ENCODE measurements at places on chromosomes 13 and 19.

DNA sequence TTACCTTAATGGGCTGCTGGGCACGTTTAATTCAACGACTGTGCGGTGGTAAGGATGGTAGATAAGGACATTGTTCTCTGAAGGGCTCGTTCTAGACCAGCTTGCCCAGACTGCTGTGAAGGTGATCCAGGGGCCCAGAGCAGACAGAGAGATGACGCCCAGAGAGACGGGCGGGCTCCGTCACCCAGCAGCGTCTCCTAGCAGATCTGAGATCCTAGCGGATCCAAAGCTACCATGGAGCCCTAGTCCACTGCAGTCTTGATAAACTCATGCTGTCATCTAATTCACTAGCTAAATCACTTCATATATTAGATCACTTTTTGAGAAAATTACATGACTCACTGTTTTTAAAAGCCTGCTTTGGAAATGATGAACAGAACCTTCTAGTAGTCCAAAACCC lies 21.5 kb downstream of the COL4A2 start:
- no peaks in the 10 kb centered on the region for H3K36me3 ChIP-seq
- no peak overlapping the region for H3K4me3 ChIP-seq
- H3K4me1 ChIP-seq = peaks cover 3% of the 10 kb centered on the region
- no peak overlapping the region for H3K27ac ChIP-seq

- DNase-seq = no peak
- H3K36me3 ChIP-seq = no peaks in the 10 kb centered on the region
- no peak overlapping the region for H3K4me3 ChIP-seq
- H3K27me3 ChIP-seq = no peaks in the 10 kb centered on the region
- no peak overlapping the region for H3K27ac ChIP-seq
- peaks cover under 1% of the 10 kb centered on the region for H3K4me1 ChIP-seq
These were observed 4.5 kb downstream of the CLDN10 start for GRCh38 chr13:95557013-95557412.

DNA sequence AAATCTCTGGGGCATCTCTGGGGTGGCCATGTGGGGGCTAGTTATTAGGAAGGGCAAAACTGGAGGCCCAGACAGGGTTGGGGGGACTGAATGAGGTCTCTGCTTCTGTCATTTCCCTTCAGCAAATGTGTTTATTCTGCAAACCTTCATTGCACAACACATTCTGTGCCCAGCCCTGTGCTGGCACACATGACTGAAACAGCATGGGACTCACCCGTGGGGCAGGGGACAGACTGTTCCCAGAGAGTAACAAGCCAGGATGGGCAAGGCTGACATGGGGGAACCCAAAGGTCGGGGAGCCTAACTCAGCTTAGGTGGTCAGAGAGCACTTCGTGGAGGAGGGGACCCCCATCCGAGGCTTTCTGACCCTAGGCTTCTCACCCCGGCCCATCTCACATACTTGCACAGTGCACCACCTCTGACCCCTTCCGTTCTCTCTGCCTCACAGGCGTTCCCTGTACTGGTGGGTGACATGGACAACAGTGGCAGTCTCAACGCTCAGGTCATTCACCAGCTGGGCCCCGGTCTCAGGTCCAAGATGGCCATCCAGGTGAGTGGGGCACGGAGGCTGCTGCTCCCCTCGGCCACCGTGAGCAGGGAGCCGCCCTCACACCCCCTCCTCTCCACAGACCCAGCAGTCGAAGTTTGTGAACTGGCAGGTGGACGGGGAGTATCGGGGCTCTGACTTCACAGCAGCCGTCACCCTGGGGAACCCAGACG lies 2.4 kb downstream of the TOMM40 start:
- H3K4me1 ChIP-seq = no peaks in the 10 kb centered on the region
- no peaks in the 10 kb centered on the region for H3K27me3 ChIP-seq
- DNase-seq = no peak
- no peak overlapping the region for H3K27ac ChIP-seq
- peaks cover 16% of the 10 kb centered on the region for H3K36me3 ChIP-seq

- no peak overlapping the region for H3K27ac ChIP-seq
- H3K27me3 ChIP-seq = no peaks in the 10 kb centered on the region
- H3K4me1 ChIP-seq = no peaks in the 10 kb centered on the region
- H3K36me3 ChIP-seq = no peaks in the 10 kb centered on the region
These were observed 15.9 kb upstream of the GAS6 start for GRCh38 chr13:113879494-113880360.

DNA sequence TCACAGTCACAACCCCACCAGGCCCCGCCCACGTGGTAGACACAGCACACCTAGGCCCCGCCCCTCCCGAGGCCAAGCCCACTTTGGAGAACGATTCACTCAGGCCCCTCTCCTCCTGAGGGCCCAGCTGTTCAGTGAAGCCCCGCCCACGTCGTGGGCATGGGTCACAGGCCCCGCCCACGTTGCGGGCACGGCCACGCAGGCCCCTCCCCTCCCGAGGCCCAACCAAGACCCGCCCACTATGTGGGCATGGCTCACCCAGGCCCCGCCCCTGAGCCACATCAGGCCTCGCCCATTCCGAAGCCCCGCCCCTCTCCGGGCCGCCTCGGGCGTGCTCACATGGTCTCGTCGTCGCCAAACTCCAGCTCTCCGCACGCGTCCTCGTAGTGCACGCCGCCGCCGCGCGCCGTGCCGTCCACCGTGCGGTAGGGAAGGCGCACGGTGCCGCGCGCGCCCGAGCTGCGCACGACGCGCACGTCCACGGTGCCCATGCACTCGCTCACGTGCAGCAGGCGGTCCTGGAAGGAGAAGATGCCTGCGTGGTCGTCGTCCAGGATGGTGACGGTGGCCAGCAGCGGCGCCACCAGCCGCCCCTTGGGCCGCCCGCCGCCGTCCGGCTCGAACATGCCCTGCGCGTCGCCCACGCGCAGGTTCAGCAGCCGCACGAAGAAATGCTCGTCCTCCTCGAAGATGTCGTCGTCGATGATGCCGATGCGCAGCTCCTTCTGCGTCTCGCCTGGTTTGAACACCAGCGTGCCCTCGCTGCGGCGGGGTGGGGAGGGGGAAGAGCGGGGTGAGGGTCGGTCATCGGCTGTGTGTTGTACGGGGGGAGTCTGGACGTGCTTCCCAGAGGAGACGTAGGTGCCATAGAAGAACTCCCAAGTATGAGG lies 24.0 kb downstream of the SLC8A2 start:
- H3K4me3 ChIP-seq = no peak overlapping the region
- DNase-seq = peak; percentile 92

- H3K27ac ChIP-seq = no peak within 1 kb of the TSS
- no peaks in the 10 kb centered on the region for H3K27me3 ChIP-seq
- no peak within 1 kb of the TSS for H3K4me3 ChIP-seq
- H3K36me3 ChIP-seq = peaks cover 1% of the 10 kb centered on the region
These were observed at the start of gene FGF21 for GRCh38 chr19:48755084-48755641. Gene FGF21 (plus strand): TSS chr19:48755524. CDS start chr19:48756237, 713 bp downstream.

DNA sequence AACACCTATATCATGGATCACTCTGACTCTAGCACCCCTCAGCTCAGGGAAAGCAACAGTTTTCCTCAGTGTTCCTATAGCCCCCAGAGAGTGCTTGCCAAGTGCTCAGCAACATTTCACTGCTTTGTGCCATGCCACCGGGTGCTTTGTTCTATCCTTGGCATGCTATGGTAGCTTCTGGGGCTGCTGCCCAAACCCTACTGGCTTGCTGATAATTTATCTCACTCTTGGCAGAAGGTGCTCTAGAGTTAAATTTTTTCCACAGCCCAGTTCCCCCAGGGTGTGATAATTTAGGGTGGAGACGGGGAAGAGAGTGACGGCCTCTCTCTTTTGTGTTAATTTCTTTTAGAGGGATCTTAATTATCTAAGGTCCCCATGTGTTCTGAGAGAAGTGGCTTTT lies 12.6 kb upstream of the CSNK1A1L start:
- no peaks in the 10 kb centered on the region for H3K27me3 ChIP-seq
- H3K27ac ChIP-seq = no peak overlapping the region
- H3K36me3 ChIP-seq = no peaks in the 10 kb centered on the region

GRCh38 chr13:39938596-39938995 lies 283.1 kb downstream of the COG6 start:
- no peaks in the 10 kb centered on the region for H3K4me1 ChIP-seq
- H3K27me3 ChIP-seq = no peaks in the 10 kb centered on the region
- no peaks in the 10 kb centered on the region for H3K36me3 ChIP-seq

DNA sequence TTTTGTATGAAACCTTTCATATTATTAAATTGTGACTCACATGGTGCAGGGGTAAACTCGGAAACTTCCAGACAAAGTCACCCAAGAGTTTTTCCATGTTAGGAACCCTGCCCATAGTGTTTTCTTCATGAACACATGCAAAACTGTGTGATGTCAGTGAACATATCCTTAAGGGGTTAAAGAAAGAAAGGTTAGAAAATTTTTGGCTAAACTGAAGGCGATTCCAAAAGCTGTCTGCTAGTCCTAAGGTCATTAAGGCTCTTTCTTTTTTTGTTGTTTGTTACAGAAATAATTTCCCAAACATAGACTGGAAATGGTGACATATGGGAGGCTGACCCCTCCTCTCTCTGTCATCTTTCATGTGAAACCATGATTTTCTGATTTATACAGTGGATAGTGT lies 271.9 kb downstream of the DNAJC15 start:
- no peaks in the 10 kb centered on the region for H3K4me1 ChIP-seq
- H3K36me3 ChIP-seq = no peaks in the 10 kb centered on the region
- no peak for DNase-seq

- no peaks in the 10 kb centered on the region for H3K36me3 ChIP-seq
- peak; percentile 100 for DNase-seq
- H3K27me3 ChIP-seq = no peaks in the 10 kb centered on the region
- peak overlapping the region; percentile 68 for H3K27ac ChIP-seq
- H3K4me3 ChIP-seq = peak overlapping the region; percentile 21
These were observed 9.9 kb downstream of the LMTK3 start for GRCh38 chr19:48501494-48502349.

DNA sequence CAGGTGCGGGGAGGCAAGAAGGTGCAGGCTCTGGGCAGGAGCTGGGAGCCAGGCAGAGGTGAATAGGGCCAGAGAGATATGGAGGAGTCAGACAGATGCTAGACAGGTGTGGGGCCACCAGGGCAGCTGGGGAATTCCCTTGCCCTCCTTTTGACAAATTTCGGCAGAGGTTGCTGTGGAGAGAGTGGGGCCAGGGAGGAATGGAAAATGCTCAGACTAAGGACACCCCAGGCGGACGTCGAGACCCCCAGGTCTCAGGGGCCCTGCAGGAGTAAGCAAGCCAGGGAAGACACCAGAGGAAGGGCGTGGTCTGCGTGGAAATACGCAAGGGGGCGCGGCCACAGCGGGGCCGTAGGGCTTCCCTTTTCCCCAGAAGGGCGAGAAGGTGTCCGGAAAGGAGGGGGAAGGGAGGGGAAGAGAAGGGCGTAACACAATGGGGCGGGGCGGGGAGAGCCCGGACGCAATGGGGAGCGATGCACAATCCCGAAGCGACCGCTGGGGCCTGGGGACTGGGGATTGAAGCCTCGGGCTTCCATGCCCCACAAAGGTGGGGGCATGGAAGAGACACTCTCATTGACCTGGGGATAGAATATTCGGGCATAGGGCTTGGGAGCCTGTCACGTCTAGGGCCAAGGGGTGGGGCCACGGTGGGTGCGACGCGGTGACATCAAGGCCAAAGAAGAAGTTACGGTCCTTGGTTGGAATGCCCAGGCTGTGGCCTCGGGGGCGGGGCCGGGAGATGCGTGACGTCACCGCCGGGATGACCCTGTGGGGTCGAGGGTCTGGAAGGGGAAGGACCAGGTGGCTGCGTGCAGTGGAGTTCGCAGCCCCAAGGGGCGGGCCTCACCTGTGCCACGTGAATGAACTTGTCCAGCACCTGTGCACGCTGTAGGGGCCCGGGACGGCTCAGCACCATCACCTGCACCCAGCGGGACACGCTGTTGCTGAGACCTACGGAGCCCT lies 8.2 kb downstream of the RASGRP4 start:
- peak overlapping the region; percentile 33 for H3K4me3 ChIP-seq
- peaks cover 2% of the 10 kb centered on the region for H3K4me1 ChIP-seq
- no peaks in the 10 kb centered on the region for H3K27me3 ChIP-seq
- no peaks in the 10 kb centered on the region for H3K36me3 ChIP-seq
- no peak overlapping the region for H3K27ac ChIP-seq
- peak; percentile 86 for DNase-seq

GRCh38 chr19:17209126-17210036 lies 5.8 kb upstream of the USE1 start:
- H3K27me3 ChIP-seq = no peaks in the 10 kb centered on the region
- no peak overlapping the region for H3K27ac ChIP-seq
- no peaks in the 10 kb centered on the region for H3K36me3 ChIP-seq
- H3K4me1 ChIP-seq = no peaks in the 10 kb centered on the region
- no peak overlapping the region for H3K4me3 ChIP-seq

GRCh38 chr13:104766319-104766718 lies 1700.1 kb upstream of the SLC10A2 start:
- no peak overlapping the region for H3K4me3 ChIP-seq
- no peaks in the 10 kb centered on the region for H3K36me3 ChIP-seq
- H3K4me1 ChIP-seq = no peaks in the 10 kb centered on the region
- no peak for DNase-seq
- H3K27ac ChIP-seq = no peak overlapping the region
- H3K27me3 ChIP-seq = no peaks in the 10 kb centered on the region

GRCh38 chr13:46165485-46166223 lies 16.3 kb downstream of the LCP1 start:
- H3K27ac ChIP-seq = no peak overlapping the region
- no peak overlapping the region for H3K4me3 ChIP-seq
- no peaks in the 10 kb centered on the region for H3K27me3 ChIP-seq

- DNase-seq = no peak
- H3K36me3 ChIP-seq = no peaks in the 10 kb centered on the region
- H3K27ac ChIP-seq = no peak overlapping the region
- peaks cover 2% of the 10 kb centered on the region for H3K4me1 ChIP-seq
- no peak overlapping the region for H3K4me3 ChIP-seq
These were observed 210.7 kb upstream of the SLC10A2 start for GRCh38 chr13:103276775-103277498.

- H3K4me1 ChIP-seq = no peaks in the 10 kb centered on the region
- no peak overlapping the region for H3K4me3 ChIP-seq
- H3K27ac ChIP-seq = no peak overlapping the region
- no peaks in the 10 kb centered on the region for H3K36me3 ChIP-seq
- H3K27me3 ChIP-seq = no peaks in the 10 kb centered on the region
These were observed 22.1 kb downstream of the MAST3 start for GRCh38 chr19:18119717-18120105.

DNA sequence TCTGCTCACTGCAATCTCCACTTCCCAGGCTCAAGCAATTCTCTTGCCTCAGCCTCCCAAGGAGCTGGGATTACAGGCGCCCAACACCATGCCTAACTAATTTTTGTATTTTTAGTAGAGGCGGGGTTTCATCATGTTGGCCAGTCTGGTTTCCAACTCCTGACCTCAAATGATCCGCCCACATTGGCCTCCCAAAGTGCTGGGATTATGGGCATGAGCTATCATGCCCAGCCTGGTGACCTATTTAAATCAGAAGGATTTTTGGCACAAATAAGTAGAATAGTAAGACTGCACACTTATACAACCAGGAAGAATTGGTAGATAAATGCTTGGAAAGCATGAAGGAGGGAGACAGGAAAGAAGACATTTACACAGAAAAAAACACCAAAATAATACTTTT lies 53.4 kb upstream of the AKAP11 start:
- no peak overlapping the region for H3K27ac ChIP-seq
- no peak overlapping the region for H3K4me3 ChIP-seq
- H3K27me3 ChIP-seq = no peaks in the 10 kb centered on the region
- no peaks in the 10 kb centered on the region for H3K4me1 ChIP-seq
- DNase-seq = no peak
